ENCODE measurements at places on chromosomes 16 and 17. TPM values are rescaled to one million over a fixed set of nuclear protein-coding genes. Genes with fewer than 3 reads are reported as not detected.

MAPT gene
- polyA plus RNA-seq = 11.2 TPM

TMEM92 gene
- 1.9 TPM for polyA plus RNA-seq

MT1A gene
- not detected for polyA plus RNA-seq

C16orf86 gene
- 2.5 TPM for polyA plus RNA-seq

PERCC1 gene
- polyA plus RNA-seq = 0.25 TPM

RSKR gene
- polyA plus RNA-seq = 16.8 TPM

LLGL2 gene
- polyA plus RNA-seq = 58.7 TPM

IRF8 gene
- 5.0 TPM for polyA plus RNA-seq

SLC13A2 gene
- 11.1 TPM for polyA plus RNA-seq

PTX4 gene
- not detected for polyA plus RNA-seq

ABCA9 gene
- polyA plus RNA-seq = 9.4 TPM

CD300LB gene
- 0.23 TPM for polyA plus RNA-seq

LRRC36 gene
- polyA plus RNA-seq = 5.8 TPM

PRDM7 gene
- polyA plus RNA-seq = 0.40 TPM

ITGA2B gene
- 4.3 TPM for polyA plus RNA-seq

DNA sequence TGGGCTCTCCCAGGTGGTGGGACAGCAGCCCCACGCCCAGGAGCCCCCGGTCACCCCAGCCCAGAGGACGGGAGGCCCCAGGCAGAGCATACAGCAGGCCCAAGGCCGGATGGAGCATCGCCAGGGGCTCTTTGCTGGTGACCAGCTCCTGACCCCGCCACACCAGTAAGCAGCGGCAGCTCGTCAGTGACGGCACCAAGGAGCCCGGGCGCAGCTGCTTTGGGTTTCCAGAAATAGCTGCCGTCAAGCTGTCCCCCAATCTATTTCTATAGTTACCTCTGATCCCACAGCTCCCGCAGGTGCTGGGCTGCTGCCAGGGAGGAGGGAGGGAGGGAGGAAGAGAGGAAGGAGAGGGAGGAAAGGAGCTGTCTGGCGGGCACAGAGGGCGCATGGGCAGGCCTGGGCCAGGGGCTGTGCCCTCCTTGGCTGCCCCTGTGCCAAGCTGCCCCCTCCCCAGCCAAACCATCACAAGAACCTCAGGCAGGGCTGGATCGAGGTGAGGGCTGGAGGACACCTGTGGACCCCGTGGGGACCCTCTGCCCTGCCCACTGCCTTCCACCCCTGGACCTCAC lies 10.8 kb upstream of the RASD1 start:
- DNase-seq = no peak

GRCh38 chr16:57319646-57320045 lies 35.2 kb upstream of the PLLP start:
- no peak for DNase-seq

DNA sequence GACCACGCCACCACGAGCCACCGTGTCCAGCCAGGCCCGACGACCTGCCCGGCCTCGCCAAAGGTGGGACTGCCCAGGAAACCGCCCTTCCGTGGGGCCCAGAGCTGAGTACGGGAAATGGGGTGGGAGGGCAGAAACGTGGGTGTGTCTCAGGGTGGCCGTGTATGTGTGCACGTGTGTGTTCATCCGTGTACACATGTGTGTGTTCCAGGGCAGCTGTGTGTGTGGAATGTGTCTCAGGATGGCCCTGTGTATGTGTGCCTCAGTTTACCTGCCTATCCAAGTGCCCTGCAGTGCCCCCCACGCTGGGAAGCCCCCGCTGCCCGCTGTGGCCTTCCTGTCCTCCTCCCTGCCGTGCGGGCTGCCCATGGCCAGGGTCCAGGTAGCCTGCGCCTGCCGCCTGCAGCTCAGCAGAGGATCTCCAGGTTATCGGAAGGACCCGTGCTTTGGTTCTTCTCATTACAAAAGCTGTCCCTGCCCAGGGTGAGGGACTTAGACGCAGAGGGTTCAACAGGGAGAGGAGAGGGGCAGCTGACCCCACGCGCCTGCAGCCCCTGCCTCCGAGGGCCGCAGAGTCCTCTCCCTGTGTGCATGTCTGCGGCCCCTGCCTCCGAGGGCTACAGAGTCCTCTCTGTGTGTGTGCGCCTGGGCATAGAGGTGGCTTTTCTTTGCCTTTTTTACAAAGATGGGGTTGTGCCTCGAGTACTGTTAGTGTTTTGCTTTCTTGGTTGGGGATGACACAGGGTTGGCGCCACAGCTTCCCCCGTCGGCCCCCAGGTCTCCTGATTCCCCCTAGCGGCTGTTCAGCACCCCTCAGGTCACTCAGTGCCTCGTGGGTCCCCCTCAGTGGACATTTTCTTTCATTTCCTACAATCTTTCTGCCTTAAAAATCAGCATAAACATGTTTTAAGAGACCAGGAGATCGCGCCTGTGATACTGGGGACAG lies 23.6 kb downstream of the ZNF469 start:
- no peak for DNase-seq

- DNase-seq = no peak
Observed at GRCh38 chr17:81049973-81050551, 15.1 kb downstream of the BAIAP2 start.

DNA sequence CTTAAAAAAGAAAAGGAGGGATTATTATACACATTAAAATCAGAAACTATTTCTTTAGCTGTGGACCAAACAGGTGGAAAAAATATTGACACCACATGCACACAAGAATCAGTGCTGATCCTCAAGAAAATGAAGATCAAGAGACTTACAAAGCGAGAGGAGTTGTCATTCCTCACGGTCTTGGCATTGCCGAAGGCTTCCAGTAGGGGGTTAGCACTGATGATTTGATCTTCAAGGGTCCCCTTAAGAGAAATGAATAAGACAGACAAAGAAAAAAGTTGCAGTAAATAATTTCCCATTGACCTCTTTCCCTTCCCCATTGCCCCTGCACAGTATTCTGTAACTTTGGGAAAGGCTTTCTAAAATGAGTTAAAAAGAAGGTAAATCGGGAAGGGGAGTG lies 6.0 kb downstream of the MYH4 start:
- no peak for DNase-seq

GRCh38 chr17:43994272-43995149 lies 9.9 kb upstream of the NAGS start:
- DNase-seq = no peak

- DNase-seq = no peak
Observed at GRCh38 chr17:56595831-56596690, 2.6 kb downstream of the NOG start.

GRCh38 chr16:84080378-84080777 lies 36.4 kb downstream of the MBTPS1 start:
- DNase-seq = no peak

GRCh38 chr17:80195671-80196529 lies 24.2 kb downstream of the SGSH start:
- DNase-seq = no peak

GRCh38 chr17:8925141-8925540 lies 40.4 kb downstream of the PIK3R5 start:
- DNase-seq = no peak

GRCh38 chr16:27929818-27930217 lies 133.7 kb downstream of the GSG1L start:
- DNase-seq = no peak

DNA sequence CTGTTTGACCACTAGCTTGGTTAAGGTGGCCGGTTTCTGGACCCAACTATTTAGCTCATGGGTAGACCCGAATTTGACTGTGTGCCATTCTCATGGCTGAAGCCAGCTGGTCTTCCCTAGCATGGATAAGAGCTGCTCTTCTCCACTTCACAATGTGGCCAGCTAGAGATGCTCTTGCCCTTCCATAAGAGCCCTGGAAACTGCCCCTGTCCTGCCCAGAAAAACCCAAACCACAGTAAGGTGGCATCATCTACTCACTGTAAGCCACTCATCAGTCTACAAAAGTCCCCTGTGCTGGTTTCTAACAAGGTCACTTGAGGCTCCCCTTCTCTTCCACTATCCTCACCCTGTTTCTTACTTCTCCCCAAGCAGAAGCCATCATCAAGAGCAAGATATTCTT lies 165.1 kb downstream of the HS3ST2 start:
- no peak for DNase-seq

Data from left renal pelvis (tissue), 4 donors.